Activated CD8-positive, alpha-beta memory T cell treated with anti-CD3 and anti-CD28 coated beads, Interleukin-2, amount 10 ng/mL, durations not matched to agents 7 days and 5 days (primary cell): ENCODE measurements at places on chromosomes 2 and 18. TPM values are rescaled to one million over a fixed set of nuclear protein-coding genes. Genes with fewer than 3 reads are reported as not detected.

LGALSL gene
- total RNA-seq = 1.1 TPM

GRCh38 chr2:230658877-230659652 is 53.6 kb upstream of the CAB39 start:
- DNase-seq = peak; percentile 94
- no peaks in the 10 kb centered on the region for H3K27me3 ChIP-seq
- peaks cover 97% of the 10 kb centered on the region for H3K4me1 ChIP-seq
- H3K27ac ChIP-seq = peak overlapping the region; percentile 99
- H3K4me3 ChIP-seq = peak overlapping the region; percentile 85

ST8SIA3 gene
- total RNA-seq = not detected

GRCh38 chr2:96656540-96656939 is 14.0 kb downstream of the FER1L5 start:
- no peak overlapping the region for H3K4me3 ChIP-seq
- no peak overlapping the region for H3K27ac ChIP-seq
- no peaks in the 10 kb centered on the region for H3K4me1 ChIP-seq
- DNase-seq = no peak
- H3K36me3 ChIP-seq = no peaks in the 10 kb centered on the region

TMEM247 gene
- not detected for total RNA-seq

DNA sequence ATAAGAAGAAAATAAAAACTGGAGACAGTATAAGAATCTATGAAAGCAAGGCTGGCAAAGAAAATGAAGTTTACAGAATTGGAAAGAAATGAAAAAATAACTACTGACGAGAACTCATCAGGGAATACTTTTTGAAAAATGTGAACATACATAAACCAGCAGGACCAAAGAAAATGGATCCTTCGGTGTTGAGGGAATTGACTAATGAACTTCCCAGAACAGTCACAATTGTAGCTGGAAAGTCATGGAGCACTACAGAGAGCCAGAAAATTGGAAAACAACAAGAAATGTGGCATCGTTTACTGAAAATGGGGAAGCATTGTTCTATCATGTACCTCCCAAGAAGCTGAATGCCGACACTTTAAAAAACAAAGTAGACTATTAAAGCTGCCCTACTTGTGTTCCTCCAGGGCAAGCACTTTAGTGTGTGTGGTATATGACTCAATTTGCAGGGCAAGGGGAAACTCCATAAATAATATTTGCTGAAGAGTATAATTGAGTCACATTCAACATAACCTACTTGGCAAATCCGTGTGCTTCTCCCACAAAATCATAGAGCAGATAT is 1221.6 kb upstream of the NRXN1 start:
- H3K4me1 ChIP-seq = no peaks in the 10 kb centered on the region
- no peaks in the 10 kb centered on the region for H3K27me3 ChIP-seq
- no peak overlapping the region for H3K4me3 ChIP-seq
- DNase-seq = no peak
- H3K27ac ChIP-seq = no peak overlapping the region
- H3K36me3 ChIP-seq = no peaks in the 10 kb centered on the region

DNA sequence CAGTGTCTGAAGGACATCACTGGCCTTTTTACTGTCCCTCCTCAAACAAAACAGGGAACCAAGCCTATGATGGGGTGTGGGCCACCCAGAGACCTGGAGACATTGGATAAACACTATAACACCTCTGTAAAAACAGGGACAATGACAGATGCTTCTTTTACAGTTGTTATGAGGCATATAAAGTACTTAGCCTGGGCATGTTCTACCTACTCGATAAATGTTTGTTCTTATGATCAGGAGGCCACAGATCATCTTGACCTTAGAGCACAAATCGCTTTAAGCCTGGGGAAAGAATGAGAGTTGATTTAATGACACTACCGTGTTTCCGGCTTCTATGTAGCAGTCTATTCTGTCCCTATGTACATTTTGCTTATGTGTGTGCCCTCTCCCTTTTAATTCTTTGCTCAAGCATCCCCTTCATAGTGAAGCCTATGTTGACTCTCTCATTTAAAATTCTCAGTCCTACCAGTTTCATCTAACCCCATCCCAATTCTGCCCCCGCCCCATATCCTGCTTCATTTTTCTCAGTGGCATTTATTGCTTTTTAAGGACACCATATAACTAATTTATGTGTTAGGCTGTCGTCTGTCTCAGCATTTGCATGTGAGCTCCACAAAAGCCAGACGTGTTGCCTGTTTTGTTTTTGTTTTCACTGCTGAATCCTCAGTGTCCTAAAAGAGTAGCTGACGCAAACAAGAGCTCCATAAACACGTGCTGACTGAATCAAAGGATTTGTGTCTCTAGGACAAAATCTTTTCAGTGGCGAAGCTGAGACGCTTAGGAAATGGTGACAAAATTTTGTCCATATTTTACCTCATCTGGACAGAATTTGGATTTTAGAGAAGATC is 182.3 kb upstream of the ST6GAL2 start:
- H3K4me3 ChIP-seq = no peak overlapping the region
- no peak overlapping the region for H3K27ac ChIP-seq
- H3K27me3 ChIP-seq = no peaks in the 10 kb centered on the region
- no peaks in the 10 kb centered on the region for H3K36me3 ChIP-seq
- DNase-seq = no peak
